Activated CD4-positive, alpha-beta memory T cell treated with anti-CD3 and anti-CD28 coated beads for 36 hours (primary cell): ENCODE measurements at places on chromosomes 7 and 10. TPM values are rescaled to one million over a fixed set of nuclear protein-coding genes. Genes with fewer than 3 reads are reported as not detected.
A peak's percentile ranks its signal among the peaks of the same experiment; 100 is the strongest.

DNA sequence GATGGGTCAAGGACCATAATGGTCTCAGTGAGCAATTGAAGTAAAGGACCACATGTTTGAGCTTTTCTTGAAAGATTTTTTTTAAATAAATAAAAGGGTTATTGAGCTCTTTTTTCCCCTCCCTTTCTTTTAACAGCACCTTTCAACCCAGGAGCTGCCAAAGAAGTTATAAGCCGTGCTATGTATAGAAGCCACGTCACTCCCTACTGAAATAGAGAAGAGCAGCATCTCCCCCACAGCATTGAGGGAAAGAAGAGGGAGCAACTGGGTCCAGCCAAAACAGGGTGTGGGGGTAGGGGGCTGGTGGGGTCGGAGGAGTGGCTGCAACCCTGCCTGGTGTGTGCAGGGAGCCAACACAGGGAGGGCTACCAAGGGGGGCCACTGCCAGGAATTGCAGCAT is 227.2 kb downstream of the PLXNA4 start:
- peaks cover 24% of the 10 kb centered on the region for H3K27me3 ChIP-seq
- no peak overlapping the region for H3K4me3 ChIP-seq
- no peak for DNase-seq
- no peaks in the 10 kb centered on the region for H3K4me1 ChIP-seq

DNA sequence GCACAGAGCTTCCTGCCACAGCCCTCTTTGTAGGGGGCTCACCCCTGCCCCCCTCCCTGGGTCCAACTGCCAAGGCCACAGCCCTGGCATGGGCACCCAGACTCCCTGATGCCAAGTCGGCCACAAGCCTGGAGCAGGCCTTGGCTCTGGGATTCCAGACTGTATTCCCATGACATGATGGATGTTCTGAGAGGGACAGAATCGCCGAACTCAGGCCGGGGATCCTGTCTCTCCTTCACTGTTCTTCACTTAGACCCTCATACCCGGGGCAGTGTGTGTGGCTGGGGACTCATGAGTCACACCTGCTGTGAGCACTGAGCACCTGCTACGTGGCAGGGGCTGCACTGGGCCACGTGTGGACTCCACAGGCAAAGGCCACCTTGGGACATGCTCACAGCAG is 7.9 kb downstream of the CALML5 start:
- no peak overlapping the region for H3K4me3 ChIP-seq
- H3K27me3 ChIP-seq, result no peaks in the 10 kb centered on the region
- H3K4me1 ChIP-seq, result no peaks in the 10 kb centered on the region

- H3K36me3 ChIP-seq, result peaks cover under 1% of the 10 kb centered on the region
- no peaks in the 10 kb centered on the region for H3K27me3 ChIP-seq
- peaks cover 2% of the 10 kb centered on the region for H3K4me1 ChIP-seq
- H3K27ac ChIP-seq, result no peak overlapping the region
- no peak overlapping the region for H3K4me3 ChIP-seq
- DNase-seq, result no peak
Observed at GRCh38 chr10:3435671-3436070, 263.1 kb upstream of the PITRM1 start.

DNA sequence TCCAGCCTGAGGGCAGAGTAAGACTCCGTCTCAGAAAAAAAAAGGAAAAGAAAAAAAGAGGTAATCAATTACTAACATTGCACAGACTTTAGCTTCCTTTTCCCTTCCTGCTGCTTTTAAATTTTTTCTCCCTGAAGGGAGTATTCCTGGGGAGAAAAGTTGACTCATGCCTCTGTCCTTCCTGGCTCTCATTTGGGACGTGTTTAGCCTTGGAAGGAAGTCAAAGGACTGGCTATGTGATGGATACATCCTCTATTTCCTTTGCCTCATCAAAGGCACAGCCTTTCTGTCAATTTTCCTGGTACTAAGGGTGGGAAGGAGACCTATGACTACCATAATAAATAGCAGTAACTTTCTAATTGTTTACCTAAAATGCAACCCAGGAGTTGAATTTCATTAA is 77.6 kb downstream of the ITGA8 start:
- H3K36me3 ChIP-seq, result no peaks in the 10 kb centered on the region
- H3K4me3 ChIP-seq, result no peak overlapping the region
- DNase-seq, result no peak
- H3K4me1 ChIP-seq, result no peaks in the 10 kb centered on the region

DNA sequence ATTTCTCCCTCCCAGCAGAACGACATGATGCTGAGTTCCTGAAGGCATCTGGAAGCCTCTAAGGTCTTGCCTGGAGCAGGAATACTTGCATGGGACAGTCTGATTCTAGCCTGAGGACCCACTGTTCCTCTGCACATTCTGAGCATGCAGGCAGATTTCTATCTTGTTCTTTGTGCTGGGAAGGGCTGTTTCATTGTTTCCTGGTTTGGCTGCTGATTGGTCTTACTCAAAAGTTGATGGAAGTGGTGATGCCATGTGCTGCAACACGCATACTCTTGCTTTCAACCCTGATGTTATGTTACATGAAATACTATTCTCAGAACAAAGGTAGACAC is 307.0 kb downstream of the GATA3 start:
- H3K27me3 ChIP-seq, result no peaks in the 10 kb centered on the region
- peaks cover 58% of the 10 kb centered on the region for H3K4me1 ChIP-seq
- DNase-seq, result peak; percentile 54
- no peak overlapping the region for H3K4me3 ChIP-seq
- H3K27ac ChIP-seq, result peak overlapping the region; percentile 44

DNA sequence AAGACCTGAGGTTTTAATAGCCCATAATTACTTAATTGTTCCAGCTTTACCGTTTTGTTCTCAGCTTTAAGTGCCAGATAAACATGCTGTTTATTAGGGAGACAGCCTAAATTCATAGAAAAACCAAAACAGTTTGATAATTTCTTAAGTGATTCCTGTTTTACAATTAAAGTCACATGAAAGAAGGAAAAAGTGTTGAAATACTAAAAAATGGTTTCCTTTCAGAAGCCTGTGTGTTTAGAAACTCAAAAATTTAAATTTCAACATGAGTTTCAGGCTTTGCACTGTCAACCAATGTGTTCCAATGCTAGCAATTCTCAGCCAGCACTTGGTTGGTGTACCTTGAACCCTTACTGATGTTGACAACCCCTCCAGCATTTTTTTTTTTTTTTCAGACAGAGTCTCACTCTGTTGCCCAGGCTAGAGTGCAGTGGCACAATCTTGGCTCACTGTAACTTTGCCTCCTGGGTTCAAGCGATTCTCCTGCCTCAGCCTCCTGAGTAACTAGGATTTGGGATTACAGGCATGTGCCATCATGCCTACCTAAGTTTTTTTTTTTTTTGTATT is 135.3 kb downstream of the ICA1 start:
- peaks cover 7% of the 10 kb centered on the region for H3K36me3 ChIP-seq
- peak overlapping the region; percentile 66 for H3K4me3 ChIP-seq
- H3K27ac ChIP-seq, result peak overlapping the region; percentile 92
- DNase-seq, result no peak
- peaks cover 79% of the 10 kb centered on the region for H3K4me1 ChIP-seq
- no peaks in the 10 kb centered on the region for H3K27me3 ChIP-seq

GRCh38 chr7:116231949-116232348 is 21.6 kb downstream of the TES start:
- no peak overlapping the region for H3K4me3 ChIP-seq
- peaks cover 78% of the 10 kb centered on the region for H3K4me1 ChIP-seq
- H3K27me3 ChIP-seq, result no peaks in the 10 kb centered on the region
- H3K36me3 ChIP-seq, result peaks cover 2% of the 10 kb centered on the region

GRID1 gene
- total RNA-seq, result not detected

MXI1 gene
- total RNA-seq, result 29.3 TPM

ATRNL1 gene
- 0.12 TPM for total RNA-seq

WASHC2A gene
- total RNA-seq, result 22.2 TPM
